ENCODE measurements at places on chromosomes 11 and 22.

- DNase-seq: no peak
Observed at GRCh38 chr22:39418696-39419095, 19.1 kb downstream of the TAB1 start.

DNA sequence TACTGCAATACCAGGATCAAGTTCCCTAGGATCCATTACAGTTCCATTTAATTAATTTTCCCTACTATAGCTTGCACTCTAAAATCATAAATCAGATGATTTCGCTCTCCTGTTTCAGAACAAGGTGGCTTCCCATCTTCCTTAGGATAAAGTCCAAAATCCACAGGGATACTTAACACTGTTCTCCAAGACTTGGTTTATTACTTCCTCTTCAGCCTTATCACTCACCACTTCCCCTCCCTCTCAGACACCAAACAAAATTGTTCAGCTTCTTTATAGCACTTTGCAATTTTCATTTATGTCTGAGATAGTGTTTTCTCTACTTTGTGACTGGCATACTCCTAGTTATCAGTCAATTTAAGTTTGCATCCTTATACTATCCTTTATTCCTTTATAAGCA, 124.6 kb downstream of the GRIA4 start:
- DNase-seq: no peak

GRCh38 chr22:21590809-21591641, 23.5 kb downstream of the UBE2L3 start:
- DNase-seq: no peak

GRCh38 chr11:74926304-74927030, 22.4 kb downstream of the XRRA1 start:
- no peak for DNase-seq

DNA sequence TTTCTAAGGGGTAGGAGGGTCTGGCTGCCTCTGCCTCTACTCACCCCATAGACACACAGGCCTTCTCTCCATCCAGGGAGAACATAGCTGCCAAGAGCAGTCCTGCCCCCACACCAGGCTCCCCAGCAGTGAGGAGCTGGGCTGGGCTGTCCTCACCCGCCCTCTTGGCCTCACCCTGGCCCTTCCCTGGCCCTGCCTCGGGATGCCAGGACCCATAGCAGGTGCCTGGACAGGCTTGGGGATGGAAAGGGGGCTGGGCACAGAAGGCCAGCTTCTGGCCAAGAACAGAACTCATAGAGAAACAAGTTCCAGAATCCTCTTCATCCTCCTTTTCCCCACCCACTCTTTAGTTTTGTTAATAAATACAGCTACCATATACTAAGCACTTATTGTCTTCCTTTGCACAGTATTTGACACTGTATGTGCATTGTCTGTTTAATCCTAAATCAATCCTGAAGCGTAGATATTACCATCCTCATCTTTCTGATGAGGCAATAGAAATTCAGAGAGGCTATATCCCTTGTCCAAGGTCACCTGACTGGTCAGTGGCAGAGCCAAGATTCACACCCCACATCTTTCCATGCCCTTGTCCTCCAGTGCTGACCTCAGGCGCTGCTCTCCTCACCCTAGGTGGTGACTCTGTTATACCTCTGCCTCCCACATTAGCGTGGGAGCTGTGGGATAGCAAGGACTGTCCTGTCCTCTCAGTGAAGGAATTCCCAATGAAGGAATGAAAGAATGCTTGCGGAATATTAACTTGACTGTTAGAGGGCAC, 22.0 kb upstream of the MYOD1 start:
- no peak for DNase-seq

- DNase-seq: no peak
Observed at GRCh38 chr11:34792814-34793258, 123.3 kb downstream of the APIP start.

DNA sequence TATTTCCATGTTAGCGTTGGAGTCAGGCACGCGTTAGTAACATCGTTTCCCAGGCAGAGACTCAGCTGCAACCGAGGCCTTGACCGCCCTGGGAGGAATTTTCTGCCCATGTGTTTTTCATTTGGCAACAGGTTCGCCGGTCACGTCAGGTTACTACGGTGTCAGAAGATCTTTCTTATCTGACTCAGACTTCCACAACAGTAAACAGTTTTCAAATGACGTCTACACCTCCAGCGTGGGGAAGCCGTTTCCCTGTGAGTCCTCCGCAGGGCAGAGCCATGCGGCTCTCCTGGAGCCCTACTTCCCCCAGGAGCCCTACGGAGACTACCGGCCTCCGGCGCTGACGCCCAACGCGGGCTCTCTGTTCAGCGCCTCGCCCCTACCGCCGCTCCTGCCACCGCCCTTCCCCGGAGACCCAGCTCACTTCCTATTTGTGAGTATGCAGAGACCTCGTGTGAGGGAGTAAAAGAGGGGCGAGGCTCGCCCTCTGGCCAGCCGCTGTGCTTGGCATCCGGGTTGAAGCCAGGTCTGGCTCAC, 14.3 kb upstream of the POU2AF3 start:
- no peak for DNase-seq

DNA sequence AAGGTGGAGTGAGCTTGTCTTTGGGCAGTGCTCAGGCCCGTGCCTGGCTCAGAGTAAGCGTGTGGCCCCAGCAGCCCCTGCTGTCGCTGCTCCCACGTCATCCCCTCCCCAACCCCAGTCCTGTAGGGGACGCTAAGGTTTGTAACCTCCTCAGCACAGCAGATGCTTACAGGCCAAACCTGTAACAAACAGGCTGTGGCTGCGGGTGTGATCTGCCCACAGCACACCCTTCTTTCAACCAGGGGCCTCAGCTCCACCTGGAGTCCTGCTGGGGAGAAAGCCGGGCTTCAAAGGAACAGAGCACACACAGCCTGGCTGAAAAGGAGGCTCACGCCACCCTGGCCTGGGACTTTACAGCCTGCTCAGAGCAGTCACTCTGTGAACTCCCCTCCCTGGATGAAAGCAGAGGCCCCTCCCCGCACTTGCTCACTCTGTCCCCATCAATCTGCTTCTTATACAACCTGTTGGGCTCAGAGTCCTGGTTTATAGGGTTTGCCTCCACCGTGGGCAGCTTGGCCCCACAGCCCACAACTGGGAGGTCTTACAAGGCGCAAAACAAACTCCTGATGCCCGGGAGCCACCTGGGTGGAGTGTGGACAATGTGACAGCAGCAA, 54.3 kb downstream of the SCUBE1 start:
- DNase-seq: no peak

DNA sequence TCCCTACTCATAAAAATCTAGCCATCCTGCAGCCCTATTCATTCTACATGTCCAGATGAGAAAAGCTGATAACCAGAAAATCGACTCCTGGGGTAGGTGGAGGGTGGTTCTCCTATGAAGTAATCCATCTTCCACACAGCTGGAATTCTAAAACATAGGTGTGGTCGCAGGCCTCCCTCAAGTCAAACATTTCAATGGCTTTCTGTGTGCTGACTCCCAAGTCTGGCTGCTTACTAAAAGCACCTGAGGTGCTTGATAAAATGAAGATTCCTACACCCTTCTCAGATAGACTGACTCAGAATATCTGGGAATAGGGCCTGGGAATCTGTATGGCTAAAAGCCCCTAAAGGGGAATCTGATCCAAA, 26.1 kb downstream of the IRAG1 start:
- no peak for DNase-seq

GRCh38 chr22:45968751-45969413, 8.1 kb downstream of the WNT7B start:
- no peak for DNase-seq

GRCh38 chr11:122399375-122399774, 256.1 kb upstream of the UBASH3B start:
- DNase-seq: no peak

GRCh38 chr22:46416891-46417580, 81.5 kb downstream of the TRMU start:
- DNase-seq: no peak

DNA sequence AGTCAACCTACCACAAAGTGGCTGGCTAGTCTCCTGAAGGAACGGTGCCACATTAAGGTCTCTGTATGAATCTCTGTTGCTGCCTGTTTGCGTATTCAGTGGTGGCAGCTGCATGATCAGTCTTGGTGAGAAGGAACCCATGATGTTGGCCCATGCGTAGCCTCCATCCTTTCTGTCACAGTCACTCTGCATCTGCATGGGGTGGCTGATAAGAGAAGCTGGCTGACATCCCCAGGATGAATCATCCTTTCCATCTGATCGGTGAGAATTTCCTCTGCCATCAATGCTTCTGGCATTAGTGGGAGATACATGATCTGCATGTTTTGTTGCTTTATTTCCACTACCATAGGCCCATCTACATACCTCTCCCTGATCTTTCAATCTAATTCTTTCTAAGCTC, 199.0 kb upstream of the NECTIN1 start:
- no peak for DNase-seq

GRCh38 chr11:20112291-20113148, 47.8 kb downstream of the DBX1 start:
- DNase-seq: no peak

GRCh38 chr22:49867303-49868265, 13.9 kb downstream of the ZBED4 start:
- no peak for DNase-seq

DNA sequence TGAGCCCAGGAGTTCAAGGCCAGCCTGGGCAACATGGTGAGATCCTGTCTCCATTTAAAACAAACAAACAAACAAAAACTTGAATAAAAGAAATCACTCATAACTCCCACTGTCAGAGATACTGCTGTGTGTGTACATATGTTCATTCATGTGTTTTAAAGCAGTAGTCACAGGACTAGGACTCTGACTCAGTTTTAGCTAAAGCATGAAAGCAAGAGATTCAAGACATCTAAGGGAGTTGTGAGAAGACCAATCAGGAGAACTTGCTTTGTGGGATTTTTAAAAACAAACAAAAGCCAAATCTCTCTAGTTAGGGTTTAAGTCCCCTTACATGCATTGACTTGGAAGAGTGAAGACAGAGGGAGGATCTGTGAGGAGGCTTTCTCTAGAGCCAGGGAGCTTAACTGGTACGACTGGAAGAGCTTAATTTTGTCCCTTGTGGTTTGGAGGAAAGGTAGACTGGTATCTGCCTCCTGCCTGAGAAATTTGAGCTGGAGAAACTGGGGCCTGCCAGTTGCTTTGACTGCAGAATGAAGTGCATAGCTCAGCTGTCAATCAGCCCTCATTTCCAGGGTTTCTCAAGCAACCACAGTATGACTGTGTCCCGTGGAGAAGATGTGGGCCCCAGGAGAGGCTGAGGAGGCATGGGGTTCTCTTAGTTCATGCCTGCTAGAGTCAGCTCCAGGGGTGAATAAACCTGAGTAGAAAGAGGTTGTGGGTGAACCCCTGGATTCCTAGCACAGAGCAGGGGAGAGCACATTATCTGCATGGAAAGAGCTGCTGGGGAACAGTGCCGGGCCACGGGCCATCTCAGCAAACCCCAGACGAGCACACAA, 30.6 kb downstream of the EXPH5 start:
- DNase-seq: no peak

- DNase-seq: no peak
Observed at GRCh38 chr22:19111140-19111539, 11.1 kb downstream of the DGCR2 start.

GRCh38 chr11:71211631-71212030, 40.7 kb downstream of the SHANK2 start:
- DNase-seq: no peak

- no peak for DNase-seq
Observed at GRCh38 chr11:128290106-128290840, 297.1 kb downstream of the ETS1 start.

GRCh38 chr11:46308631-46309419, 31.4 kb downstream of the CREB3L1 start:
- no peak for DNase-seq

- no peak for DNase-seq
Observed at GRCh38 chr22:47297261-47298016, 535.0 kb downstream of the TBC1D22A start.

DNA sequence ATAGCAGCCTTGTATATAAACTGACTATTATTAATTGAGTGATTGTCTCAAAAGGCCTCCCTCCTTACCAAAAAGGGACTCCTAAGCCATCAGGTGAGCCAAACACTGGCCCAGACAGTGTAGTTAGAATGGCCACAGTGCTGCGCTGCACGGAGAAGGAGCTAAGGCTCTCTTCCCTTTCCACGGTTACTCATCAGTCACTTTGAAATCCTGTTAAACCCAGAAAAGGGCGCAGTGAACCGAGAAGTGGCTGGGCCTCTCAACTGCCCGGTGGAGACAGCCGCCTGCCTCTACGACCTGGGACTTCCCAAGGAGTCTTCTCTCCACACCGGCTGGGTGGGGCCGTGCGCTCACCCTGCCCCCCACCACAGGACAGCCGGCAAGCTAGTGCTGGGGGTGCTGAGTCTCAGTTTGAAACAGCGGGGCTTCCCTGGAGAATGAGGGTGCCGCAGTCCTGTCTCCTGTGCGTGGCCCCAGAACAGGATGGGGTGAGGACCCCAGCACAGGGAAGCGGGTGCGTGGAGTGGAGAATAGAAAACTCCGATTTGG, 1.3 kb downstream of the MYH9 start:
- DNase-seq: no peak
